ENCODE measurements at places on chromosomes 12 and 14.
A peak's percentile ranks its signal among the peaks of the same experiment; 100 is the strongest.

DNA sequence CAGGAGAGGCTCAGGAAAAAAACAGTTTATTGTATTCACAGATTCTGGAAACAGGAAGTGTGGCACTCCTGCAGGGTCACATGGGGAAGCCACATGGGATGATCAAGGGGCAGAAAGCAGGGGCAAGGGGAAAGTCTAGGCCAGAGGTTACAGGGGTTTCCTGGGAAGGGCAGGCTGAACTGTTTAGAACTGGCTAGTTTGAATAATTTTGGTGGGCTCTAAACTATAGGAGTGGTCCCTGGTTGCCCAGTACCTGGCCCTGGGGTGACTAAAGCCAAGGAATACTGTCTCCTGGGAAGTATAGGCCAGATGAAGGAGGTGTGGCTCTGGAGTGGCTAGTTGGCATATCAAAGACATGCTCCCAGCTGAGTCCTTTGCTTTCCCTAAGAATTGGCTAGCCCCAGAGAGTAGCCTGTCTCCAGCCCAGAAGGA, 169.2 kb downstream of the SLC41A2 start:
- DNase-seq, result no peak

- DNase-seq, result no peak
Observed at GRCh38 chr12:126171937-126172559, 1106.8 kb downstream of the AACS start.

DNA sequence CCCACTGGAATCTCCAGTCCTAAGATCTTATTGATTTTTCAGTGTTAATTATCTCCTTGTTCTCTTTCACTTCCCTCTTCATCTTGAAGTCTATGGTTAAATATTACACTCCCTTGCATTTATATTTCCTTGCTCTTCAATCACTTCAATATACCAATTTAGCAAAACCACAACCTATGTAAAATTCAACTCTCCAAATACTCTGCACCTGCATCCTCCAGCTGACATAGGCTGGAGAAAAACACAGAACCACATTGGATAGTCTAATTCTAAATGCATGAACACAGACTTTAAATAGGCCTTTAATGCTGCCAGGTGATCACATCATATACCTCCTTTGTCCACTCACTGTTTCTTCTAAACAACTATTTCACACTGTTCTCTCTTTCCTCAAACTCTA, 253.8 kb upstream of the GARIN6 start:
- no peak for DNase-seq

DNA sequence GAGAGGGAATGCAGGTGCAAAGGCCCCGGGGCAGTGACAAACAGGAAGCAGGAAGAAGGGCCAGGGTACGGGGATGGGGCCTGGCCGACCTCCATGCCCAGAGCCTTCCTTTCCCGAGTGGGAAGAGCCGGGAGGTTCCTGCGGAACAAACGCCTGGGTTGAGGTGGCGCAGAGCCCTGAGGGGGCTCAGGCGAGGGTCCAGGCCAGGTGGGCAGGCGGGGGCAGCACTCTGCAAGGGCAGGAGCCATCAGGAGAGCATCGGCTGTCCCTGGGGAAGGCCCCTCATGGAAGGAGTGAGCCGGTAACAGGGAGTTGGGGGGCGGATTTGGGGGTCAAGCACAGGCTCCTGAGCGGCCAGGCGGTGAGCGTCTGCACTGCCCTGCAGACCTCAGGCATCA, 18.1 kb upstream of the FBRSL1 start:
- DNase-seq, result no peak

GRCh38 chr14:86414146-86414545, 884.2 kb downstream of the FLRT2 start:
- no peak for DNase-seq

DNA sequence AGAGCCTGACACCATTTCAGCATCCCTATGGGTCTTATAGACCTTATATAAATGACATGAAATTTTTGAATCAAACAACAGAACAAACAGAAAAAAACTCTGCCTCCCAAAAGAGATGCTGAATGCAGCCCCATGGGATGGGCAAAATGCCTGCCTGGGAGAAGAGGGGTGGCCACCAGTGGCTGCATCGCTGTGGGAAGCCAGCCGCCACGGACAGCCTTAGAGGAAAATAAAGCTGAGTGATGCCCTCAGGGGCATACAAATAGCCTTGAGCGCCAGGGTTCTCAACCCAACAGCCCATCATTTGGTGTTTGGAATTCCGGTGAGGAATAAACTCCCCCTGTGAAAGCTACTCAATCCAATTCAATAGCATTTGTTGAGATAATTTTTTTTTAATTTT, 22.9 kb downstream of the SYNE3 start:
- no peak for DNase-seq

- no peak for DNase-seq
Observed at GRCh38 chr12:88251798-88252197, 109.7 kb downstream of the TMTC3 start.

DNA sequence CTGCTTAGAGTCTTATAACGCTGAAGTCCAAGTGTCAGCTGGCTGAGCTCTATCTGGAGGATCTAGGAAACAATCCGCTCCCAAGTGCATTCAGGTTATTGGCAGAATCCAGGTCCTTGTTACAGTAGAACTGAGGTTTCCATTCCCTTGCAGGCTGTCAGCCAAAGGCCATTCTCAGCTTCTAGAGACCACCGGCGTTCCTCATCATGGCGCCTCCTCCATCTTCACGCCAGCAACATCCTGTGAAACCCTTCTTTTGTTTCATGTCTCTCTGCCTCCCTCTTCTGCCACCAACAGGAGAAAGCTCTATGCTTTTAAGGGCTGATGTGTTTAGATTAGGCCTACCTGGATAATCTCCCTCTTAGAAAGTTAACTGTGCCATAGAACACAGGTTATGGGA, 133.0 kb upstream of the RASSF8 start:
- DNase-seq, result no peak

DNA sequence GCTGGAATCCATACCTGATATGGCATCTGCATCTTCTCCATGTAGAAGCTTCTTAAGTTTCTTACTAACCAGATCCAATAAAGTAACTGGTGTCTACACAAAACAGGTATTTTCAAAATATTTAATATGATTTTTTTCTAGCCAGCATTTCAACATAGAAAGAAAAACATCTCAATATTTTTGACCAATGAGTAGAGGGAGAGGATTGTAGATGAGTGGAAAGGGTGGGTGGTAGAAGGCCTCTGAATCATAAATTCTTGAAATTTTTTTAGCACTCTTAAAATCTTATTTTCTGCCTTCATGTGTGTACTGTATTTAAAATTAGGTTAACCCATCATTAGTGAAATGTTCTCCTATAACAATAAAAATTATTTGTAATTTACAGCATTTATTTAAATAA, 18.0 kb downstream of the DEPDC4 start:
- DNase-seq, result no peak

DNA sequence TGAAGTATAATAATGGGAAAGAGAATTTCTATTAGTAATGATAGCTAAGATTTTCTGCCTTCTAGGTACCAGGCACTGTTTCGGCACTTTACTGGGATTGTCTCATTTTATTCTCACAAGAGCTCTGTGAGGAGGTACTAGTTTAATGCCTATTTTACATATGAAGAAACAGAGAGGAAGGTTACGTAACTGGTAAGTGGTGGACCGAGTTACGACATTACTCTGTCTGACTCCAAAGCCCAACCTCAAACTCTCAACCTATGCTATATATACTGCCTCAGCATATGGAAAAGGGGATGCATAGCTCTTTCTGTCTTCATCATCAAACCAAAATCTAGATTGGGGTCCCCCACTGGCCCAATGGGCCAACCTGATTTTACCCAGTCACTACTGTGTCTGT, 133.5 kb downstream of the KTN1 start:
- no peak for DNase-seq

DNA sequence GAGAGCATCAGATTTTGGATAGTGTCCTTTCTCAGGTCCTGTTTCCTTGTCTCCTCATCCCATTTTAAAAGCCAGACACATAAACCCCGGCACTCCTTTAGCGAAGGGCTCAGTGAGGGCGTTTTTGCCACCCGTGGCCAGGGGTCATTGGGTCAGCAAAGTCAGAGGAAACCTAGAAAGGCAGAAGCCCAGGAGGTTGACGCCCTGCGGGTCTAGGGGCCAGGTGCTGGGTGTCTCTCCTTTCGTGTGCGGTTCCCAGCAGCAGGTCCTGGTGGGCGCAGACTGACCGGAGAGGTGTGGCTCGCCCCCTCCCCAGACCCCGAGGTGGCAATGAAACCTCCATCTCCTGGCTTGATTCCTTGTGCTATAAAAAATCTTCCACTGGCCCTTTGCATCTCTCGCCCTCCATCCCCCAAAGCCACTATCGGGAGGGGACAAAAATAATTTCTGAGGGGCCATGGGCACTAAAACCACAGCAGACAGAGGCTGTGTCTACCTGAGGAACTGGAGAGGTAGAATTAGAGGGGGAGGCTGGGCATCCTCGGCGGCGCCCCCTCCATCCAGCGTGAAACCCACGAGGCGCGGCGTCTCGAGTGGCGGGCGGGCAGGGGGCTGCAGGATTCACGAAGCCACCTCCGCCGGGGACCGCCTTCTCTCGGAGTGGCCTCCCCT, 858 bp upstream of the FRMD6 start:
- no peak for DNase-seq

GRCh38 chr14:50001151-50001998, 108.5 kb downstream of the ARF6 start:
- DNase-seq, result no peak

DNA sequence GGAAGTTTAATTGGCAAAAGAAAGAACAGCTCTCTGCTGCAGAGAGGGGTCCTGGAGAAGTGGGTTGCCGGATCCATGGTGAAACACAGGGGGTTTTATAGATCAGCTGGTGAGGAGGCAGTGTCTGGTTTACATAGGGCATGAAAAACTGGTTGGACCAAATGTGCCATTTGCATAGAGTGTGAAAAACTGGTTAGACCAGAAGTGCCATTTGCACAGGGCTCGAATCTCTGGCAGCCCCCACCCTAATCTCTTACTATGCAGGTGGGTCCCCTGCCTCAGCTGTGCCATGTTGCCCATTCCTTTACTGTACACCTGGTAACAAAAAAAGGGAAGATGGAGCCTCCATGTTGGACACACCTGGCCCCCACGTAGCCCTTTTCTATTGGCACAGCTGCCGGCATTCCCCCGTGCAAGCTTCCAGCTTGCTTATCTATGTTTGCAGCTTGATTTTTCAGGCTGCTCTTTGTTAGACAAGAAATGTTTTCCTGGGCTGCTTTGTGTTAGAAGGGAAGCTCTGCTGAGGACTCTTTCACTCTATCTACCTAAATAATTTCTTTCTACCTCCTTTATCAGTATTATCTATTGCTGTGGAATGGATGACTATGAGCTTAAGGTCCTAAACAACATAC, 61.1 kb upstream of the TMEM132D start:
- no peak for DNase-seq

GRCh38 chr12:42364692-42365091, 38.7 kb downstream of the PPHLN1 start:
- DNase-seq, result no peak

GRCh38 chr14:81826081-81826480, 292.4 kb upstream of the SEL1L start:
- DNase-seq, result no peak

DNA sequence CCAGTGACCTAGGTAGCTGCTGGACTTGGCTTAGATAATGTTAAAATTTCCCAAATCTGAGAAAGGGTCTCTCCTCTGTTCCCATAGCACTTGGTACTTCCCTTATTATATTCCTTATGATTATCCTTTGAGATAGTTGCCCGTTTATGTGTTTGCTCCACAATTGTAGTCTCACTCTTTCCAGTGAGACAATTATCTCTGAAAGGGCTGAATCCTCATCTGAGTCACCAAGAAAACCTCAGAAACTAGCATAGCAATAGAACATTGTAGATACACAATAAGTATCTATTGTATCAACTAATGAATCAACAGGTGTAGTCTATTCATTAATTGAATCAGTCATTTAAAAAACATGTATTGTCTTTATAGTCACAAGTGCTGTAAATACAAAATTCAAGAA, 119.1 kb upstream of the FAR2 start:
- no peak for DNase-seq

DNA sequence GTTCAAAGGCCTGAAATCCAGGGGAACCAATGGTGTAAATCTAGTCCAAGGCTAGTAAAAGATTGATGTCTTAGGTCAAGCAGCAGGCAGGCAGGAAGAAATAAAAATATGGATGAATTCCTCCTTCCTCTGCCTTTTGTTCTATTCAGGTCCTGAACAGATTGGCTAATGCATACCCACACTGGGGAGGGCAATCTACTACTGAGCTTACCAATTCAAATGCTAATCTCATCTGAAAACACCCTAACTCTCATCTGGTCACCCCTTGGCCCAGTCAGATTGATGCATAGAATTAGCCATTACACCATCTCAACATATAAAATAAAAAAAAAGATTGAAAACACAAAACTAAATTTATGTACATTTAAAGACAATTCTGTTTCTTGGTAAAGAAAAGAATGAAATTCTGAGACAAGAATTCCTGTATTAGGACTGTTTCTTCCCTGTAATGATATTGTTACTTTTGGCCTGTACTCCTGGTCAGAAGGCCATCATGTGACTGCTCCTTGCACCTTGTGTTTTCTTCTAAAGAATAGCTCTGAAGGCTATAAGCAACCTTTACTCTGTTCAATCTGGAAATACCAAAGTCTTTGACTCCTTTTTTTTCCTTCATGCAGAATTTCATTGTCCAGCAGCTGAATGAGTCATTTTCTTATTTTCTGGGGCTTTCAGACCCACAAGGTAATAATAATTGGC, 19.9 kb downstream of the CLEC6A start:
- no peak for DNase-seq

- no peak for DNase-seq
Observed at GRCh38 chr12:130026608-130027176, 122.9 kb upstream of the TMEM132D start.

DNA sequence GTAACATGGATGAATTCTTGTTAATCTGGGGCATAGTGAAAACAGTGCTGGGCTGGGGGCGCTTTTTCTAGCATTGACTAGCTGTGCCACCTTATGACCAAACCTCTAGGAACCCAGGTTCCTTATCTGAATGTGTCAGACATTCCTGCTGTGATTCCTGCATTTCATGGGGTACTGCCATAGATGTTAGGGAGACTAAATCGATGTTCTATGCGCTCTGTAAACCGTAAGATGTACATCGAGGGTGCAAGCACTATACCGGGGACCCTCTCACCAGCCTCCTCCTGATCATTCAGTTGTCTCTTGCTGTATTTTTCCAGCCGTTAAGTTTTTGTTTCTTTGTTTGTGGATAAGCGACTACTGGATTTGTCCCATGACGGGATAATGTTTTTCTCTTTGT, 170.9 kb upstream of the PARP11 start:
- no peak for DNase-seq

DNA sequence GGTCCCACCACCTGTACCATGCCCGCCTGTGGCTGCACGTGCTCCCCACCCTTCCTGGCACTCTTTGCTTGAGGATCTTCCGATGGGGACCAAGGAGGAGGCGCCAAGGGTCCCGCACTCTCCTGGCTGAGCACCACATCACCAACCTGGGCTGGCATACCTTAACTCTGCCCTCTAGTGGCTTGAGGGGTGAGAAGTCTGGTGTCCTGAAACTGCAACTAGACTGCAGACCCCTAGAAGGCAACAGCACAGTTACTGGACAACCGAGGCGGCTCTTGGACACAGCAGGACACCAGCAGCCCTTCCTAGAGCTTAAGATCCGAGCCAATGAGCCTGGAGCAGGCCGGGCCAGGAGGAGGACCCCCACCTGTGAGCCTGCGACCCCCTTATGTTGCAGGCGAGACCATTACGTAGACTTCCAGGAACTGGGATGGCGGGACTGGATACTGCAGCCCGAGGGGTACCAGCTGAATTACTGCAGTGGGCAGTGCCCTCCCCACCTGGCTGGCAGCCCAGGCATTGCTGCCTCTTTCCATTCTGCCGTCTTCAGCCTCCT, 1.1 kb downstream of the INHBE start:
- peak; percentile 12 for DNase-seq

- no peak for DNase-seq
Observed at GRCh38 chr12:113052326-113052725, 4.2 kb upstream of the DTX1 start.

- no peak for DNase-seq
Observed at GRCh38 chr12:64538121-64538520, 72.2 kb upstream of the RASSF3 start.

Data from T1000 (cell line).